ENCODE measurements at places on chromosomes 1 and 21.

GRCh38 chr1:205217418-205217817, 5.9 kb upstream of the DSTYK start:
- DNase-seq, result no peak

DNA sequence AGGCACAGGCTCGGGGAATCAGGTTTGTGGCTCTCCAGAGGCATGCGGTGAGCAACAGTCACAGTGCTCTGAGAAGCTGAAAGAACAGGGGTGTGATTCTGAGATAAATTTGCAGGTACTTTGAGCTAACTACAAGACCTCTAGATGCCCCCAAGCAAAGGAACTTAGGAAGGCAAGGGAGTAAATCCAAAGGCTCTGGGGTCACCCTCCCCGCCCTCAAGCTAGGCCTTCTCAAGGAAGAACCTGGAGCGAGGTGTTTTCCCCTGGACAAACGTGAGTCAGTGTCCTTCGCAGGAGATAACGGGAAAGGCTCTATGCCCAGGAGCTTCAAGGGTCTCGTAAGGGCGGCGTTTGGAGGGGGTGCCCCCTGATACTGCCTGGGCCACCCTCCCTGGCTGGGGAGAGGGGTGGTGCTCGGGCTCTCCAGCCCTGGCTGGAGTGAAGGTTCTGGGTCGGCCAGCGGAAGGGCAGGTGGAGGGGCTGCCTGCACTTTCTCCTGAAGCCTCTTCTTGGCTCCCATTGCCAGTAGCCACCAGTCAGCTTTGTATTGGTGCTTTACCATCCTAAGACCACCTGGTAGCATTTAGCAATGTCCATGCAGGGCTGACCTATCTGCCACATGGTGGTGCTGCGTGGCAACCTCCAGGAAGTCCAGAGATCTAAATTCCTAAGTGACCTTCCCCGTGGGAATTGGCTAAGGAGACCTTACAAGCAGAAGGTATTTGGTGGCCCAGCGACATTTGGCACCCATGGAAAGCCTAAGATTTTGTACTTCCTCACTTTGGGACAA, 44.0 kb downstream of the GPR161 start:
- no peak for DNase-seq

GRCh38 chr1:226069811-226070489, 7.4 kb downstream of the H3-3A start:
- no peak for DNase-seq

- no peak for DNase-seq
Measured at GRCh38 chr1:34885405-34886247, 26.1 kb upstream of the SMIM12 start.

DNA sequence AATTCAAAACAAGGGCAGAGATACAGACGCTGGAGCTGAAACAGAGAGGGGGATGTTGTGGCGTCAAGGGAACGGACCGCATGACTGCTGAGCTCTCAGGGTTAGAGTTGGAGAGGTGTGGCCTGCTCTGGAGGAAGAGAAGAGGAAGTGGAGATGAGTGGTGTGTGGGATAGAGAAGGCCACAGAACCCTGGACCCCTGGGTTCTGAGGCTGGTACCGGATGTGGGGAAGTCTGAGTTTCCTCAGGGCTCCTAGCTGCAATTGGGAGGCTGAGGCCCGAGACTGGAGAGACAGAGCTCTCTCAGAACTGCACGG, 1.8 kb downstream of the BCAN start:
- no peak for DNase-seq

GRCh38 chr1:9362488-9362887, 69.8 kb downstream of the SPSB1 start:
- no peak for DNase-seq

- DNase-seq, result no peak
Measured at GRCh38 chr1:47523835-47524215, 86.0 kb downstream of the FOXD2 start.

DNA sequence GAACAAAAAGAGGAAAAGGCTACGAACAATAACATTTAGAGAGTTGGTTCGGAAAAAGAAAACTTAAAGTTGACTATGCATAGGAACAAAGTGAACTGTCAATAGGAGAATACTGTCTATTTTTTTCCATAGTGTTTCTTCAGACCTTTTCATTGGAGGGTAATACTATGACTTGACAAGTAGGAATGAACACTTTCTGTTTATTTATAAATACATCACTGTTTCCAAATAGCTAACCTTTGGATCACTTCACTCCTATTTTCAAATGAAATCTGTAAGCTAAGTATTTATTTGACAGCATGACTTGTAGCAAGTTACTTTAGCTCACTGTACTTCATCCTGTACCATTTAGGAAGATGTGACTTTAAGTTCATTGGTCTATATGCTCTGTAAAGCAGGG, 221.3 kb downstream of the COL24A1 start:
- no peak for DNase-seq

GRCh38 chr21:15441992-15442391, 287.8 kb upstream of the USP25 start:
- no peak for DNase-seq

GRCh38 chr1:190019717-190020116, 457.9 kb downstream of the BRINP3 start:
- DNase-seq, result no peak

GRCh38 chr1:43038232-43038935, 79.7 kb upstream of the SLC2A1 start:
- no peak for DNase-seq

- no peak for DNase-seq
Measured at GRCh38 chr1:168974611-168975010, 131.9 kb upstream of the ATP1B1 start.

DNA sequence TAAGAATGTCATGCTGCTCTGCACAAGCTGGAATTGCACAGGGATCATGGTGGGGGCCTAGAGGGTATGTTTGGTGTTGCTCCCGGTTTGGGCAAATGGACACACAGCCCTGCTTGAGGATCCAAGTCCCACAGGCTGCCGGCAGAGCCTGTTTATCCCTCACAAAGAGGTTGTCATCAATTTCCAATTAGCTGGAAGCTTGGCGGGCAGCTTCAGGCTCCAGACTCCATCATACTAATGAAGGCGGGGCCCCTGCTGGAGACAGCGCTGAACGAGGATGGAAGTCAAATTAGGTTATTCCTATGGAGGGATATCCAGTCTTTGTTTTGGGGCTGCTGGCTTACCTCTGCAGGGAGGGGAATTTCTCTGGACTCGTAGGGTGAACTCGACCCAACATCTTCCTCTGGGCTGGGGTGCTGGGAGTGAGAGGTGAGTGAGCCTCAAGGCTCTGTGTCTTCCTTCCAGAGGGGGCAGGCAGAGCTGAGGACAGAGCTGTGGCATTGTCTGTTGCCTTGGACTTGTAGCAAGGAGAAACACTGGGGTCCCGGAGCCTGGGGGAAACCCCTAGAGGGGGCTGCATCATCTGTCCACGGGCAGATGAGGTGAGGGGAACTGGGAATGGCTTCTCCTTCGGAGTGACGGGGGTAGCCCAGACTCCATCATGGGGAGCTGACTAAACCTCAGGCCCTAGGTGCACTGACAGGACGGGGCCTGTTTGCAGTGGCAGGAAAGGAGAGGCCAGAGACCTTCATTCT, 24.9 kb upstream of the PARP1 start:
- no peak for DNase-seq

GRCh38 chr1:225580238-225581099, 72.5 kb downstream of the ENAH start:
- DNase-seq, result no peak

DNA sequence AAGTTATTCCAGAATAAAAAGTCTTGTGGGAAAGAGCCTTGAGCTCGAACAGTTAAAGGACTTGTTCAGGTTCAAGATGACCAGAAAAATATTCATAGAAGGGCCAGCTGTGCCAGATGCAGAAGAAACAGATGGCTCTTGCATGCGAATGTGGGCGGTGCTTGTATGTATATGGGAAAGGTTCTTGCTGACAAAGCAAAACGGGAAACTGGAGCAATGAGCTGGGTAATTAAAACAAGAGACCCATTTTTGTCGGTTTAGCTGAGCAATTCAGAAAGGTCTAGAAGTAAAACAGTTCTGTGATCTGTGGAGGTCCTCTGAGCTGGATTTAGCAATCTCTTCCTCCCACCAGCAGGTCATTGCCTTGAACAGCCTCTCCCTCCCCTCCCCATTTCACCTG, 107.2 kb upstream of the MARK1 start:
- DNase-seq, result no peak

DNA sequence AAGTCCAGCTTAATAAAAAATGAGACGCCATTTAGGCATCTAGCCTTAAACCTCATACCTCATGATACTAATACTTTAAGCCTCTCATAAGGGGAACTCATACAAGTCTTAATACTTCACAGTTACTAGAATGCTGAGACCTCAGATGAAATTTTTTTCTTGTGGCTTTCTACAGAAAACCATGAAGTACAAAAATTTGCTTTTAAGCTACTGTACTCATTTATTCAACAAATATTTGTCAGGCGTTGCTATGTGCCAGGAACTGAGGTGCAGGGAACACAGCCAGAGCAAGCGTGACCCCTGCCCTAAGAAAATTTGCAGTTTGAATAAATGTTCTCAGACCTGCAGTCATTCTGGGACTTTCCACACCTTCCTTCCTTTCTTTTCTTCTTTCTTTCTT, 150.6 kb downstream of the MRPL39 start:
- no peak for DNase-seq
